Keratinocyte (primary cell): ENCODE measurements at places on chromosomes 7 and 10. TPM values are rescaled to one million over a fixed set of nuclear protein-coding genes. Genes with fewer than 3 reads are reported as not detected.

The CYP26C1 gene
- polyA plus RNA-seq = not detected in 3 replicates

GRCh38 chr10:77162697-77163096 is 474.9 kb downstream of the KCNMA1 start:
- DNase-seq = peak; percentile 69

The ADRB1 gene
- polyA plus RNA-seq = 0.04 to 0.07 TPM (median 0.05 TPM) in 3 replicates

DNA sequence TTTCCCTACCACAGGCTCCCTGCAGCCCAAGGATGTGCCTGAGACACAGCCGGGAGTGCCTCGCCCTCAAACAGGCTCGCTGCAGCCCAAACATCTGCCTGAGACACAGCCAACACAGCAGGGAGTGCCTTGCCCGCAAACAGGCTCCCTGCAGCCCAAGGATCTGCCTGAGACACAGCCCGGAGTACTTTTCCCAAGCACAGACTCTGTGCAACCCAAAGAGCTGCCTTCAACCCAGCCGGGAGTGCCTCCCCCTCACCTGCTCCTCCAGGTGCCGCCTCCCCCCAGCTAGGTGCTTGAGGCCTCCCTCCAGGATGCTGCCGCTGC is 42.9 kb downstream of the ANTXRL start:
- no peak for DNase-seq

DNA sequence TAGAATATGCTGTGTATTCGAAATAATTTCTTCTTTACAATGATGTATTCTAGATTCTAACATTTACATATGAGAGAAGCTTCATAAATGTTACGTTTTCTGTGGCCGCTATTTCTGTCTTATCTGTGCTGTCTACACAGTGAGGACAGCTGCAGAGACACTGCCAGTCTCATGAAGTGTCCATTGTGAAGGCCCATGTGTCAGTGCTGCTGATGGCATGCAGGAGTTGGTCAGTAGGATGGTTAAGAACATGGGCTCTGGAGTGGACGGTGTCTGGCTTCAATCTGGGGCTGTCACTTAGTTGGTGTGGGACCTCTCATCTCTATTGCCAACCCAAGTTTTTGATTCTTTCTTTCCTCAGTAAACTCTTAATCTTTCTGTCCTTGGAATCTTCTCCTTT is 137.3 kb downstream of the SDK1 start:
- DNase-seq = no peak

DNA sequence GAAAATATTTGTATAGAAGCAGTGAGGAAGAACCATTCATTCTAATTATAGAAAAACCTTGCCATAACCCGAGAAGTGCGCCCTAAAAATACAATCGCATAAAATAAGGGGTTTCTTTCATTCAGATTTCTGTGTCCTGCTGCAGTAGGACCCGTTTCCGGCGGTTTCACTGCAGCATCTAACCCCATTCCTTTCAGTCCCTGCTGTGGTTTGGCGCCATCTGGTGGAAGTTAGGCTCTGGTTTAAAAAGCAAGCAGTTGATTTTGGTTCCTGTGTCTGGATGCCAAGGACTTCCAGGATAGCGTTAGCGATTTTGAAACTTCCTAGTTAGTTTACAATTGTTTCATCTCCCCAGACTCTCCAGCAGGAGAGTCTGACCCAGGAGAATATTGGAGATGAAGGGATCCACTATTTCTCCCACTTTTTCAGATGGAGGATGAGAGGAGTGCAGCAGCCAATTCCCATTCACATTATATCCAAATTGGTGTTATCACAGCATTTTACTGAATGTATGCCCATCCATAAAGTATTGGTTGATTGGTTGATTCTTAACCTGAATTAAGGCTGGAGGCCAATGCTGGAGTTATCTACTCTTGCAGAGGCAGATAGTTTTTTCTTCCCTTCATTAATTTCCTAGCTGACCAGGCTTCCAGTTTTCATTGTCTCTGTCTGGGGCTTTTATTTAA is 128.8 kb upstream of the CACNA2D1 start:
- peak; percentile 13 for DNase-seq

The NUTM2E gene
- polyA plus RNA-seq = 0.17 to 0.26 TPM (median 0.24 TPM) in 3 replicates

DNA sequence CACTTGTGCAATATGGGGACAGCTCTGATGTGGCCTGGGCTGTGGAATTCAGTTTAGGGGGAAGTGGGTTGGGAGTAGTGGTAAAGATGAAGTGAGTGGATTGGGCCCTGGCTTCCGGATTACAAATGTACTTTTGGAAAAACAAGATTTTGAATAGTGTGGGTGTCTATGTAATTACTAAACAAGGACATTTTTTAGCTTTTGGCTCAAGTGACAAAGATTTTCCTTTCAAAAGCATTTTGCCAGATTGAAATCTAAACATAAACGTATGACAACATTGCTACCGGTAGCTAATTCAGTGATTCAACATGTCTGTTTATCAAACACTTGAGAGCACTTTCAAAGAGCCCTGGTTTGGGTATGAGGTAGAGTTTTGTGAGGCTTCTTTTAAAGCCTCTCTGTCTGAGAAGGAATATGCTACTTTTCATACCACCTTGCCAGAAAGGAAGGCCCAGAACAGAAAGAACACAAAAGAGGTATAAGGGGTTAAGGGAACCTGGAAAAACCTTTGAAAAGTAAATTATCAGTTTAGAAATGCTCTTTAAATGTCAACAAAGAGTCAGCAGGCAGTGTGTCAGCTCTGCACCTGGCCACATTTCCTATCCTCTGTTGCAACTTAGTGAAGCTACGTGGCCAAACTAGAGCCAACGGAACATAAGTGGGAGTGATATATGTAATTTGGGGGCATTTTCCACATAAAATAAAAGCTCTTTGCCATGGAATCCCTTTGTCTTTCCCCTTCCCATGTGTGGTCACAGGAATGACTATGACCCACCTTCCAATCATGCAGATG is 516.1 kb downstream of the NRG3 start:
- no peak for DNase-seq

DNA sequence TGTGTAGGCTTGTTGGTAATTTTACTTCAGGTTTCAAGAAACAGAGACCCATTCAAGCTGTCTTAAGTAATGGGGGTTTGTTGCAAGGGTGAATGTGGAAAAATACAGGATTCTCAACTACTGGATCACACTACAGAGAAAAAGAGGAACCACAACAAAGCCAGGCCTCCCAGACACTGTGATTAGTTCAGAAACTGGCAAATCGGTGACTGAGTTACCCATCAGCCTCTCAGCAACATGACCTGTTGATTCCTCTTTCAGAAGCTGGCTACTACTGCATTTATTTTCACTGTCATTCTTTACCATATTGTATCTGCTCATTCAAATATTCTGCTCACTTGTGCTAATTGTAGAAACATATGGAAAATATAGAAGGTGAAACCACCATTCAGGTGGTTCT is 16.0 kb downstream of the CCDC71L start:
- no peak for DNase-seq

- DNase-seq = no peak
Measured at GRCh38 chr7:610141-610530, 90.5 kb upstream of the PDGFA start.

DNA sequence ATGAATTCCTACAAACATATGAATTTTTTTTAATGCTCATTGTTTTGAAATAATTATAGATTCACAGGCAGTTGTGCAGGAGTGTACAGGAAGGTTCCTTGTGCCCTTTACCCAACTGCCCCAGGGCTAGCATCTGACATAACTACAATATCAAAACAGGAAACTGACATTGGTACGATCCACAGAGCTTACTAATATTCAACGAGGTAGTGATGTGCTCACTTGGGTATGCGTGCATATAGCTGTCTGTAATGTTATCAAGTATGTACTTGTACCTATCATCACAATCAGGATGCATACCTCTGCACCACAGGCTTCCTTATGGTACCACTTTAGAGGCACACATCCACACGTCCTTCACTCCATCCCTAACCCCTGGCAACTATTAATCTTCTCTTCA is 68.3 kb downstream of the BMS1 start:
- peak; percentile 92 for DNase-seq

DNA sequence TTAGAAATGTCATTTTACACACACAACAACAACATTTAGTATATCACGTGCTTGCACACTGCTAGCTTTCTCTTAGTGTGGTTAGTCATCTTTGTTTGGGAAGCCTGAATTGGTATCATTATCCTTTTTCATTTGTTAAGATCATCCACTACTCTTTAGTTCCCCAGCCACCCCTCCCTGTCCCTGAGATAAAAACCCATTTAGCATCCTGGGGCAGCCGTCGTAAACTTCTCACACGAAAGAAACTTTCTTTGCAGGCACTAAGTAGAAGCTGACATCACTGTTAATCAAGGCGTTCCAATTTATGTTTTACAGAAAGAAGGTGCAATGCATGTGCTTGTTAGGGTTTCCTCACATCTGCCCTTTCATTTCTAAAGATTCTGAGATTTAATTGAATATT is 475.1 kb upstream of the FZD8 start:
- DNase-seq = no peak

- no peak for DNase-seq
Measured at GRCh38 chr7:46939089-46939488, 642.8 kb downstream of the TNS3 start.

The PTF1A gene
- polyA plus RNA-seq = not detected in 3 replicates

GRCh38 chr7:27897001-27897400 is 157.0 kb downstream of the TAX1BP1 start:
- no peak for DNase-seq

DNA sequence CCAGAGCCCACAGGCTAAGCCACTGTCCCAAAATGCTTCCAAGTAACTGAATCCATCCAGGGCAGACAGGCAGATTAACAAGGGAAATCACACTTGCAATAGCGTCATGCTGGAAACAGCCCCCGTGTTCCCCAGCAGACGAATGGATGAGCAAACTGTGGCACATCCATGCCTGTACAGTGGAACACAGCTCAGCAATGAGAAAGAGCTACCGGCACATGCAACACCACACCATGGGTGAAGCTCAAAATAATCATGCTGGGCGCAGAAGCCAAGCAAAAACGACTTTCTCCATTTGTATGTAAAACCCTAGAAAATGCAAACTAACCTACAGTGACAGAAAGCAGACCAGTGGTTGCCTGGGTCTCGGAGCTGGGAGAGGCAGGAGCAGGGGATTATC is 153.1 kb downstream of the SLIT1 start:
- DNase-seq = no peak

- DNase-seq = no peak
Measured at GRCh38 chr7:112205343-112206237, 609 bp downstream of the DOCK4 start.

DNA sequence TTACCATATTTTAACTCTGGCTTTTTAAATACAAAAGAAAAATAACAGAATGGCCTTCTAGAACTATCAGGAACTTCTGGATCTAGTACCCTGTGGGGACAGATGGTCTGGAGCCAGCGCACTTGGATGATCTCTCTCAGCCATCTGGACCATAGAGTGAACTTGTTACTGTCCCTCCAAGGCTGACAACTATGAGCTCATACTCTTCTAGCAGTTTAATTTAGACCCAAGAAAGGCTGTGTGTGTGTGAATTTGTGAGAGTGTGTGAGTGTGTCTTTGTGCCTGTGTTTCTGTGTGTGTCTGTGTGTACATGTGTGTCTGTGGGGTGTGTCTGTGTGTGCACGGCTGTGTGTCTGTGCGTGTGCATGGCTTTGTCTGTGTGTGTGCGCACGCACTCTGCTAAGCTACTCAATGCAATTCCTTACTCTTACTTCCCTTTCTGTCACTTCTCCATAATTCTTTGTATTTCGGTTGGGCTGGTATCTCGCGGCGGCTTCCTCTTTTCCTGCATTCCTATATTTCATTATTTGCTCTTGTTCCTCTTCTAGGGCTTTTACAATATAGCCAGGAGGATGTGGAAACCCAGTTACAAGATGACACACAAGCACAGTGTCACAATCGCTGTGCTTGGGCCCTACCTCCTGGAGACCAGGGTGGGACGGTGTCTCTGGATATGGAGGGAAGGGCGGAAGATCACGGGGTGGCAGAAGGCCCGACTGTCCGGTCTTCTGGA is 51.9 kb downstream of the IKZF1 start:
- DNase-seq = no peak

The CLDN3 gene
- polyA plus RNA-seq = not detected in 3 replicates

- DNase-seq = no peak
Measured at GRCh38 chr7:85823396-85824080, 636.7 kb upstream of the SEMA3D start.

DNA sequence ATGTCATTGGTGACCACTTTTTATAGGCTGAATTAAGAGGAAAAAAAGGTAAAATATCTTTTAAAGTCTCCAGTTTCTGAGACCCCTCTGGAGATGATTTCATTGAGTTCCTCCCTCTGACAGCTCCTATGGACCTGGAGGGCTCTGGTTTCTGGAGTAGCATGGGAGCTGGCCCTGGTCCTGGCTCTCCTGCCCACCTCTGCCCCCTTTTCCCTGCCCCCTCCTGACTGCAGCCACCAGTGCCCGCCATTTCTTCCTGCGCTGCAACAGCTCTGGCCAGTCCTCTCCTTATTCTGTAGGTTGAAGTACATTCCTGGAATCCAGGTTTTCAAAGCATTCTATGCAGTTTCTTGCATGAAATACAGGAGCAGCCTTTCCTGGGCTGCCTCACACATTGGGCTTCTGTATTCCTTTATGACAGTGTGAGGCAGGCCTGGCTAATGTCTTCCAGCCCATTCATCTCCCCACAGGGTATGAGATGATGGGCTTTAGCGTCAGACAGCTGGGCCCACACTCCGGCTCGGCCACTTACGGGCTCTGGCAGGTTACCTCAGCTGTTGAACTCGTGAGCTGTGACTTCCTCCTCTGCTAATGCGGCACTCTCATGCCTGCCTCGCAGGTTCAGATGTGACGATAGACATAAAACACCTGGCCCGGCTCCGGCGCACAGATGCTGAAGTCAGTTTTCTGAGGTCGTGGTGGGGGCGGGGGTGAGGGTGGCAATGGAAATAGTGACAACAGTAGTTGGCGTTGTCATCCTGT is 101.7 kb downstream of the MGMT start:
- no peak for DNase-seq

DNA sequence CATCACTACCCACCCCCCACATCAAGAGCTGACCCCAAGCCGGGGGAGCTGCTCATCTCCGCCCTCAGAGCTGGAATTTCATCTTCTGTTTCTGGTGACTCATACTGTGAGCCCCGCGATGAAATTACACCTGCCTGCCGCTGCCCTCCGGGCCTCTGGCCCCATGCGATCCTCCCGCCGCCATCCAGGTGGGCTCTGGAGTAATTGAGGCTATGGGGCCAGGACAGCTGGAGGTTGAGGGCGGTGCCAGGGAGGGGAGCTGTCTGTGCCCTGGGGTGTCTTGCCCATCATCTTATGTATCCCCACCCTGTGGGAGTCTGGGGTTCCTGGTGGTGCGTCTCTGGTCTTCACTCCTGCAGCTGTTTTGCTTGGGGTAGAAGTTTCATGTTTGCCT is 9.0 kb downstream of the GTF2IRD1 start:
- no peak for DNase-seq

- no peak for DNase-seq
Measured at GRCh38 chr7:73832806-73833205, 2.0 kb downstream of the CLDN4 start.

The OPN4 gene
- not detected in 3 replicates for polyA plus RNA-seq
